ENCODE measurements at places on chromosomes 11 and 22.

DNA sequence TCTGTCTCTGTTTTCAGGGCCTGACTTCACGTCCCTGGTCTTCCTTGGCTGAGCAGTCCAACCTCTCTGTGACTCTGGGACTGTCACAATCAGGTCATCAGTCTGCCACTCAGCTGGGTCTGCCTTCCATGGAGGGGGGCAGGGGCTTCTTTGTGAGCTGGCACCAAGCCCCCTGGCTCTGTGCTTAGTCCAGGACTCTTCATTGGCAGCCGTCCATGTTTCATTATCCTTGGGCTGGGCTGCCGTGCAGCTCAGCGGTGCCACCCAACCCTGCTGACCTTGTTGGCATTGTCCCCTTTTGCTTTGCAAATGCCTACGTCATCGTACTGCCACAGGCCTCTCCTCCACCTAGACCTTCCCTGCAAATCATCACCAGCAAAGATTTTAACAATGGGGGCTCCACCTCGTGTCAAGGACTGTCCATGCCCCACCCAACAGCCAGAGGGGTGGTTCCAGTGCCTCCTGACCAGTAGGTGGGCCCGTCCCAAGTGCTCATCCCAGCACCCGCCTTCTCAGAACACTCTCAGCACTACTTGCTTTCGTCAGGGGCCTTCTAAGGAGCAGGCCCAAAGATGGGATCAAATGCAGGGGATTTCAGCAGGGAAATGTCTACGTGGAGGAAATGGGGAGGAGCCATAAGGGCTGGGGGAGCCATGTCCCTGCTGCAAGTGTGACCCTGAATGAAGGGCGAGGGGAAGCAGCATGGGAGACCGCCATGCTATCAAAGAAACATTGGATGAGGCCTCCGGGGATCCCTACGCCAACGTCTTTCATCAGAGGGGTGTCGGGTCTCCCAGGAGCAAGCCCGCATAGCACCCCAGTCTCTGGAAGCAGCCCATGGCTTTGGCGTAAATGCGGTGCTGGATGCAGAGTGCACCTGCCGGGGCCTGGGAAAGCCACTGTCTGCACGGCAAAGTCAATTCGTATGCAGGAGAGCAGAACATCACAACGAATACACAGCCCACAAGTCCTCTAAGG, 18.2 kb downstream of the KRTAP5-6 start:
- no peak for DNase-seq

- DNase-seq: no peak
These were observed 68.3 kb downstream of the ARHGEF12 start for GRCh38 chr11:120404495-120404894.

DNA sequence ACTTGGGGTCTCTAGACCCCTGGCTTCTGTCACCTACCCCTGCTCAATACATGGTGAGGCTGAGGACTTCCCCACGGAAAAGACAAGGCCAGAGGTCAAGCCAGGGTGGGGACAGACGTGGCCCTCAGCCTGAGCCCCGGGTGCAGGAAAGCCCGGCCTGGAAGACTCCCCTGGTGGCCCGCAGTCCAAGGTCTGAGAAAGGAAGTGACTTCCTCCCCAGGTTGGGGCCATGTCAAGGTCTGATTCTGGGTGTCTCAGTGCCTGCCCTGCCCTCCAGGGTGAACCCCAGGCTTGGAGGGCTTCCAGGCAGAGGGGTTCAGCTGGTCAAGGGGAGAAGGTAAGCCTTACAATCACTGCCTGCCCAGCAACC, 3.9 kb downstream of the CTSD start:
- DNase-seq: no peak

GRCh38 chr11:10864688-10865087, 6.8 kb upstream of the ZBED5 start:
- DNase-seq: no peak

- DNase-seq: no peak
These were observed 425.9 kb downstream of the OPCML start for GRCh38 chr11:133106417-133106816.

GRCh38 chr11:1757861-1758610, 5.7 kb downstream of the CTSD start:
- no peak for DNase-seq

DNA sequence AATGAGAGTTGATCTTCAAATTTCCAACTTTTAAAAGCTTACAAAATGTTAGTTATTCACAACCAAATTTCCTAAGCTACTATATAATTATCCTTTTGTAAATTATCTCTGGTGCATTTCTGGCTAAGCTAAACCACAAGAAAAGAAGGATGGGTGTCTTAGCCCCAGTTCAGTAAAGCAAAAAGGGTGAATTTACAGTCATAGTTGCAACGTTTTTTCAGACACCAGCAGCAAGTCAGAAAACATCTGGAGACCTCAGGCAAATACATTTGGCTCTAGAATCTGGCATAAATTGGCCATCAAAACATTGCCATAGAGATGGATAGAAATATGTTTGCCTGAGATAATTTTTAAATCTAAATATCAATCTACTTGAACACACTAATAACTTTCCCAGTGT, 257.0 kb downstream of the GUCY1A2 start:
- DNase-seq: no peak

DNA sequence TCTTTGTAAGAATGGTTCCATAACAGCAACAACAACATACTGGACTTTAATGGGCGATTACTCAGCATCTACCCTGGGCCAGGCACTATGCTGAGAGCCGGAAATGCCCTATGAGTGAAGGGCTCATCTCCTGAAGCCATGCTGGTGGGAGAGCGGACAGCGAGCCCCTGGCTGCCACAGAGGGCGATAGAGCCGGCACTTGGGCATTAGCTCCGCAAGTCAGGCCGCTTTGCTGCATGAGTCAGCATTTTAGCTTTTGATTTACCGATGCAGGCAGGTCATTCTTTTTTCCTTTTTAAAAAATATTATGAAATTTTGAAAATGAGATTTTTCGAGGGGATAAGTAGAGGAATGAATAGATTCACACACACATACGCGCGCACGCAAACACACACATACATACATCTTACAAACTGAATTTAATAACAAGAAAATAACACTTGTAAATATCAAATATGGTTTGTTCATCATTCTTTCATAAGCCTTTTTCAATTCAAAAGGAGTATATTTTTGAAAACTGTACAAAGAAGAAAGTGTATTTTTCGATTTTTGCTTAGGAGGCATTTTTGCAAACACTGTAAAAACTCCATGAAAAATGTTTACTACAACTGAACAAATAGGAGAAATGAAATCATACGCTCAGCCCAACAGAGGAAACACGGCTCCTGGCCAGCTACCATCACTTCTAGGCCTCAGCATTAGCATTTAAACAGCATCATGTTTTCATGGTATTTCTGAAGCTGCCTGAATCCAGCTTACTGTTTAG, 667.3 kb downstream of the OPCML start:
- DNase-seq: no peak

- DNase-seq: no peak
These were observed 915 bp upstream of the SREBF2 start for GRCh38 chr22:41831828-41832552.

DNA sequence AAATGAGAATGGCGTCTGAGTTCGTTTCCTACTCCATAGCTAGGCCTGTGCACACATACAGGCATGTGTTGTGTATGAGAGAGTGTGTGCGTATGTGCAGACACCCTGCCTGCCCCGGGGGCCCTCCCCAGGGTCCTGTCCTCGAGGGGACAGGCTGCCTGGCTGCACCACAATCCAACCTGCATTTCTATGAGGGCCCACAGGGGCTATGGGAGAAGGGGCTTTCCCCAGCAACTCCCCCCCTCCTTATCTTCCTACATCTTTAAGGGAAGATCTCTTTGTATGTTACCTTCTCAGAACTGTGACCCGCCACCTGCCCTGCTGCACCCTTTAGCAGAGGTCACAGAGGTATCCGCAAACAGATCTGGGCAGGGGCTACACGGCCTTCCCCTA, 14.9 kb downstream of the ADORA2A start:
- no peak for DNase-seq

DNA sequence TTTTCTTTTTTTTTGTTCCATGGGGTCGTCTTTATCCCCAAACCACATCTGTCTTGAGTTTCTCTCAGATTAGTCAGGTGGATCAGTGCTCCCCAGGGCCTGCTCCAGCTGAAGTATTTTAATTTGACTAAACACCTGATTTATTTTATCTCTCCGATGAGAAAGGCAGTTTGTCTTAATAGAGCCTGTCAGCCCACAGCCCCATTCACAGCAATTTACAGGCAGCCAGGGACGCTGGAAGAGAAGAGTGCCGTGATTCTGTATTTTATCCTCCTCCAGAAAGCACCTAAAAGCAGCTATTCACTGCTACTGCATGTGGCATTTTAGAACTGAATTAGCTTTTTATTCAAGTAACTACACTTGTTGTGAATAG, 164.5 kb downstream of the SOX6 start:
- DNase-seq: no peak

DNA sequence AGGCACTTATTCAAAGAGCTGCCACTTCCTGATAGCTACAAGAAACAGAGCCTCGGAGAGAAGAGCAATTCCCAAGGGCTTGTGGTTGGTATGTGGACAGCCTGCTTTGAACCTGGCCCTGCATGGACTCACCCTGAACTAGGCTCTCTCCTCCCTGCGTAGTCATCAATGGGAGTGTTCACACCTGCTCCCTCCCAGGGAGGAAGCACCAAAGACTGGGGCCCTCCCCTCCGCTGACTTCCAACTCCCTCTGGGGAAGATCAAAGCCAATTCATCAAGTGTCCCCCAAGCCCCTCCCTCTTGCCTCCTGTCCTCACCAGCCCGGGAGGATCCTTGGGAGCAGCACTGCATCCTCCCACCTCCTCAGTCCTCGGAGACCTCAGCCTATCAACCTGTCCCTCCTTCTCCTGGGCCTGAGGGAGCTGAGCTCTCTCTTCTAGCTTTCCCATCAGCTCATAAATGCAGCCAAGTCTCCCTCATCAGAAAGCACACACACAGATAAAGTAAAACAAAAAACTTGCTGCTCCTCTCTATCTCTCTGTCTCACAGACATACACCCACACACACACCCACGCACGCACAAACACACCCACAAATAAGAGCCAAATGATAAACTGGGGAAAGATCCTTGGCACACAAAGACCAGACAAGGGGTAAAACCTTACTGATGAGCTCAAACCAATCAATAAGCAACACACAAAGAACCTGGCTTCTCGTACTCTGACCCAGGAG, 3.3 kb downstream of the A4GALT start:
- DNase-seq: no peak

DNA sequence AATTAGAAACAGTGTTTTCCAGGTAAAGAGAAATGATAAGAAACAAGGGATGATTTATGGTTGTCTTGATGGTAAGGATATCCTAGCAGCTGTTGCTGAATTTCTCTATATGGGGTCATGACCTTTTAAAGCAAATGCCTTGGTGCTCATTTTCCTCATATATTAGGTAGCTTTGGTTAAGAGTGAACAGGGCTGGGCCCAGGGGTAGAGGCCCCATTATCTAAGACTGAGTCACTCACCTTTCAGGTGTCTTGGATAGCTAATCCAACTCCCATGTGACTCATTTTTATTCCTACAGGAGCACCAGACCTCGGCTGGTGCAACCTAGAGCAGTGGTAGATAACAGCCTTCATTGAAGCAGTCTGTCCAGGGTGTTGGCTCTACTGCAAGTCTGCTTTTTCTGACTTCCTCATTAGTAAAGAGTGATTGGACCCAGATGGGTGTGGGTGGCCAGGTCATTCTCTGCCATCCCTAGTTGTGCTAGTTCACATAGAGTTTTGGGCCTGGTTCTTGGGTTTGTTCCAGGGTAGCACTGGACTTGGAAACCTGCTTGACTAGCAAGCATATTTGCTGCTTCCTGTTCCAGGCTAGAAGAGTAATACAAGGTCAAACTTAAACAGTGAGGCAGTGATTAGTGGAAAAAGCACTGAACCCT, 37.4 kb downstream of the CTNND1 start:
- no peak for DNase-seq

- DNase-seq: no peak
These were observed 15.1 kb downstream of the TBC1D22A start for GRCh38 chr22:46777609-46777970.

GRCh38 chr22:21975854-21976345, 6.7 kb downstream of the TOP3B start:
- DNase-seq: no peak

GRCh38 chr11:105577641-105578040, 32.2 kb upstream of the GRIA4 start:
- DNase-seq: no peak

GRCh38 chr11:94417386-94417987, 16.3 kb upstream of the GPR83 start:
- DNase-seq: no peak

DNA sequence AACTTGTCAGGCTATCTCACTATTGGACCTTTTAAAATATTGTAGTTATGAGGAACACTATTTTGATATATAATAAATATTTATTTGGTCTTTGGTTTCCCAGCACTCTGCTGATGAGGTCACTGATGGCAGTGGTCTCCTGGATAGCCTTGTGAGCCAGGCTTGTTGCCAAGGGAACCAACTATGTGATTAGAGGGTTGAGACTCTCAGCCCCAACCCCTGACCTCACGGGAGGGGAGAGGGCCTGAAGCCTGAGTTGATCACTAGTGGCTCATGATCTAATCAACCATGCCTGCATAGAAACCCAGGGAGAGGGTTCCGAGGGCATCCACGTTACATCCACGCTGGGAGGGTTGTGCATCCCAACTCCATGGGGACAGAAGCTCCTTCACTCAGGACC, 10.8 kb downstream of the PANX1 start:
- DNase-seq: no peak

DNA sequence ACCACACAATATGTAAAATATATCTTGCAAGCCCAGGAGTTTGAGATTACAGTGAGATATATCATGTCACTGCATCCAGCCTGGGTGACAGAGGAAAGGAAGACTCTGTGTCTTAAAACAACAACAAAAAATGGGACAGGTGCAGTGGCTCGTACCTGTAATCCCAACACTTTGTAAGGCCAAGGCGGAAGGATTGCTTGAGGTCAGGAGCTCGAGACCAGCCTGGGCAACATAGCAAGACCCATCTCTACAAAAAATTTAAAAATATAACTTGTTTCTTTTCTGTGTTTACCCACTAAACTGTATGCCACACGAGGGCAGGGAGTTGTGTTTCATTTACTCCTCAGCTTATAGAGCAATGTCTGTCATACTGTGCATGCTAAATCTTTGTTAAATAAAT, 3.1 kb downstream of the ZNF280A start:
- no peak for DNase-seq

- DNase-seq: peak; percentile 78
These were observed at the start of gene NUP160 for GRCh38 chr11:47847892-47848699. NUP160 (minus strand) TSS chr11:47848350; CDS start chr11:47848318, 32 bp downstream.

DNA sequence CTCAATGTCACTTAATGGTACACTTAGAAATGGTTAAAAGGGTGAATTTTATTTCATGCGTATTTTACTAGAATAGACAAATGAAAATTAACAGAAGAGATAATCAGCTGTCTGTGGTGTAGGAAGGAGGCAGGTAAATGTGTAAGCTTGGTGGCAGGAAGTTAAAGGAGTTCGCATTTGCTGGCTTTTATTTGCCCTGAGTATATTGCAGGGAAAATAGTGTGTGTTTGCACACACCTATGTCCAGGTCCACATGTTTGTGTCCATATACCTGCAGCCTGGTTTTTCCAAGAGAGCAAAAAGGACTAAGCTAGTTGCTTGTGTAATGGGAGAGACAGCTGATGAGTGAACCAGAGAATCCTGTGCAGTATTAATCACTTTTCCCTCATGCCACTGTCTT, 16.0 kb downstream of the NTM start:
- no peak for DNase-seq

- no peak for DNase-seq
These were observed 15.9 kb downstream of the MOGAT2 start for GRCh38 chr11:75733431-75734107.

GRCh38 chr11:27025312-27025955, 15.2 kb upstream of the BBOX1 start:
- no peak for DNase-seq

GRCh38 chr11:57276971-57277675, 40.1 kb upstream of the APLNR start:
- DNase-seq: no peak

- DNase-seq: no peak
These were observed 87.1 kb downstream of the ADAMTS15 start for GRCh38 chr11:130535520-130535919.

All from stimulated activated CD4-positive, alpha-beta T cell treated with anti-CD3 and anti-CD28 coated beads, Interleukin-1b, Interleukin-23, amount 100 ng/mL, for 4 hours (primary cell).